ENCODE measurements at places on chromosomes 2 and 18. TPM values are rescaled to one million over a fixed set of nuclear protein-coding genes. Genes with fewer than 3 reads are reported as not detected.

DNA sequence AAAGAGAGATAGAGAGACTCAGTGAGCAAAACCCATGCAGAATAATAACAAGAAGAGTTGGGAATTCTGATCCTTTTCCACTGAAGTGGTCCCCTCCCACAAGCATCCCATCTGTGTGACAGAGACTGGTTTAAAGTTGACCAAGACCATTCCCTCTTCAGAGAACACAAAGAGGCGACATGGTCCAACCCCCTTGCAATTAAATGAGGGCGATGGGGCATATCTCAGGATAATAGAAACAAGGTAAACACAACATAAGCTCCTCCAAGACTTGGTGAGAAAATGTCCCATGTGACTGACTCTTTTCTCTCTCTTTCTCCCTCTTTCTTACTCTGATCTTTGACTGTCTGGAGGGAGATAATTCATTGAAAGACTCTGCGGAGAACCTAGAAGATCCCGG lies 526.7 kb downstream of the SOX11 start:
- no peak for DNase-seq

GRCh38 chr18:6488956-6489355 lies 74.2 kb upstream of the L3MBTL4 start:
- no peak for DNase-seq

DNA sequence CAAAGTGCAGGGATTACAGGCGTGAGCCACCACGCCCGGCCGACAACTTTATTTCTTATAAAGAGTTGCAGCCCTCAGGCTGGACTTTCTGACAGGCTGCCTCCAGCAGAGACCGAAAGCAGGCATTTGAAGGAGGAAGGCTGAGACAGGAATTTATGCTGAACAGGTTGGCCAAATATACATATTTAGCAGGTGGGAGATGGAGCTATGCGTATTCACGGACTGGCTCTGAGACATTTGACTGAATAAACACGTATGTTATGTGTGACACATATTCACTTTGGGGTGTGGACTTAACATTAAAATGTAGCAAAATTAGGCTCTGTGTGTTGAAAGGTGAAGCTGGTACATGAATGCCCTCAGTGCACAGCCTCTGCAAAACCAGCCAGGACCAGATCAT lies 65.9 kb downstream of the SNTG2 start:
- DNase-seq: no peak

GRCh38 chr18:54030434-54030833 lies 194.0 kb downstream of the MBD2 start:
- no peak for DNase-seq

DNA sequence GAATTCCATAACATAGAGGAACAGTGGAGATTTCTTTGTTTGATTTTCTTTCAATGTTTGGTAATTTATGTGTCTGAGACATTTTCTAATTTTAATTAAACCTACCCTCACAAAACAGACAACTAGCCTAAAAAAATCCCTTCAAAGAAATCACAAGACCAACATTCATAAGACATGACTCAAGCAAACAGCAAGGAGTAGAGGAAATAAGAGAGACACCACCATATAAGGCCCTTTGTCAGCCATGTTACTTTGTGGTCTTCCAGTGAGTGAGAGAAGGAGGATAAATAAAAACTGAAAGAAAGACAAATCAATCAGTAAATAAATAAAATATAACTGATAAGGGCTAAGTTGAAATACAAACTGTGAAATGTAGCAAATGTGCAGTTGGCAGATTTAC lies 830.8 kb upstream of the SLC39A10 start:
- DNase-seq: no peak

The OTOS gene
- total RNA-seq: not detected

The KIF1A gene
- 0.89 TPM for total RNA-seq

The USP34 gene
- 133 TPM for total RNA-seq

The IL1R2 gene
- total RNA-seq: 15.6 TPM

Data from skin of body (tissue), 3 donors.